ENCODE measurements at places on chromosomes 12 and 14.

- DNase-seq, result no peak
Measured at GRCh38 chr14:39682582-39682981, 250.3 kb upstream of the FBXO33 start.

GRCh38 chr14:40164083-40164482 lies 731.9 kb upstream of the FBXO33 start:
- DNase-seq, result no peak

DNA sequence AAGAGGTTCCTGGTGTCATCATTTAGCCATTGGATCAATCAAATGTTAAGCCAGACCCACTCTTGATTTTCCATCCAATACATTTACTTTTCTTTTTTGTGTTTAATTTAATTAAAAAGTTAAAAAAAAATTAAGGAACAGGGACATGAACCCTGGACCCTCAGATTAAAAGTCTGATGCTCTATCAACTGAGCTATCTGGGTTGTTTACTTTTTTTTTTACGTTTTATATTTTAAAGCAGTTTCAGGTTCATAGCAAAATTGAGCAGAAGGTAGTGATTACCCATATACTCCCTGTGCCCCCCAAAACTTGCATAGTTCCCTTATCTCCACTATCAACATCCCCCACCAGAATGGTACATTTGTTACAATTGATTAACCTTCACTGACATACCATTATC lies 3.0 kb upstream of the ACOT4 start:
- DNase-seq, result no peak

DNA sequence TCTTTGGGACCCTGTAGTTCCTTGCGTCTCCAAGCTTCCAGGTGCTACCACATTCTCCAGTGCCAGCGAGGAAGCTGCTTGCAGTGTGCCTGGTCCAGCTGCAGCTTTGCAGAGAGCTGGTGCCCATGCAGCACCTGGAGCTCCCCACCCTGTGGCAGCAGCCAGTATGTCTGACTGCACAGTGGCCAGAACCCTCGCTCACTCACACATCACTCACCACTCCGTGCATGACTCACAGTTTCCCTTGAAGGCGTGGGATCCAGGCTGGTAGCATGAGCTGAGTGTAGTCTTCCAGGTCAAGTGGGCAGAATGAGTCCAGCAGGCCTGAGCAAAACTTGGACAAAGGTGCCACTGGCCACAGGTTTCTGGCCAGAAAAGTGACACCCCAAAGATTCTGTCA lies 33.6 kb downstream of the SDR9C7 start:
- DNase-seq, result no peak

DNA sequence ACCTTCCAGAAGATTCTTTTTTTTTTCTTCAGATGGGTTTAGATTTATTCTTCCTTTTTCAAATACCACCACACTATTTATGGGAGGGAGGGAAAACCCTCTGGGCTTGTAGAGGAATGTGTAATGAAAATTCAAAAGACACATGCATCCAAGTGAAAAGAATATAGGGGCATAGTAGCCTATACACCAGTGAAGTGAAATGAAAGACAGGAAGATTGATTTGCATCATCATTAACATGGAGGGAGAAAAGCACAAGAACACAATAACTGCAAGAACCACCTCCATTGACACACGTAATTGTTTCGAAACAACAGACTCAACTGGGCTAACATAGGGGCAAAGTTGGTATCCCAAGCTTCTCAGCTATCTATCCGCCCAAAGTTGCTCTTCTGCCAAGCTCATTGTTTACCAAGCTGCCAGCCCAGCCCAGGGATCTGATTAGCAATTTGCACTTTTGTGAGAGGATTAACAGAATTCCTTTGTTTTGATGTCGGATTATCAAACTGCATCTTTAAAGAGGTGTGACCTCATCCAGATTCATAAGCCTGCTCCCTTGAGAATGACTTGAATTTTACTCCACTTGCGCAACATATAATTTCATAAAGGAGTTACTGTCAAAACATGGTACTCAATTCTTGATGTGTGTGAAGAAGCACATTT lies 430.5 kb upstream of the SOX5 start:
- DNase-seq, result no peak

- DNase-seq, result no peak
Measured at GRCh38 chr12:24979329-24979728, 30.4 kb upstream of the BCAT1 start.

DNA sequence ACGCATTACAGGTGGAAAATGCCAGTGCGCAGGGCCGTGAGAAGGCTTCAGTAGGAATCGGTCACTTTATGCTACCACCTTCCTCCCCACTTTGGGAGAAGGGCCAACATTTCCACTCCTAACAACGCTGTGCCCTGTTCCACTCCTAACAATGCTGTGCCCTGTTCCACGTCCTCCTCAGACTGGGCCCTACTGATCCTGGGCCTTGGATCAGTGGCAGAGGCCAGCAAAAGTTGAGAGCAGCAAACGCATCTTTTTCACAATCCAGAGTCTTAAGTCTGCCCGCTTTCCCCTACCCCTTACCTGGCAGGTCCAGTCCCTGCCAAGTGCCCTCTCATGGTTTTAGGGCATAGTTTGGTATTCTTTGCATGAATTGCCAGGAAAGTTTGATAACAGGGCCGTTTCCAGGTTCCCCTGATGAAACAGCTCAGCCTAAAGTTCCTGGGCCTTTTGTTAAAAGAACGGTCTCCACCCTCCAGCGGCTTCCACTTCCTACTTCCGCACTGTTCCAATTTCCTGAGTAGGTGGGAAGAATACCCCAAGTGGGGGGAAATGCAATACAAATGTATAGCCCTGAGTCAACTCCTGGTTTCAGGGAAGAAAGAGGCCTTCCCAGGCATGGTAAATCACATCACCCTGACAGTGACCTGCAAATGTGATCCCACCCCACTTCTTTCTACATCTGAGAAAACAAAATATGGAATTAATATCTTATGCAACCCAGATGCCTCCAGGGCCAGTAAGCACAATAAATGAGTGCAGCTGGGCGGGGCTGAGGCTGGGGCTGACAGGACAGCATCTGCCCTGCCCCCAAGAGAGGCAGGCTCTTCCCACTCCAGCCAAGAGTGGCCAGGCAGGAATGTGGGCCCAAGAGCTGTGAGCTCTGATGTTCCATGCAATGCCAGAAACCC lies 15.0 kb downstream of the KCTD10 start:
- no peak for DNase-seq

- no peak for DNase-seq
Measured at GRCh38 chr14:53491884-53492277, 338.8 kb upstream of the DDHD1 start.

DNA sequence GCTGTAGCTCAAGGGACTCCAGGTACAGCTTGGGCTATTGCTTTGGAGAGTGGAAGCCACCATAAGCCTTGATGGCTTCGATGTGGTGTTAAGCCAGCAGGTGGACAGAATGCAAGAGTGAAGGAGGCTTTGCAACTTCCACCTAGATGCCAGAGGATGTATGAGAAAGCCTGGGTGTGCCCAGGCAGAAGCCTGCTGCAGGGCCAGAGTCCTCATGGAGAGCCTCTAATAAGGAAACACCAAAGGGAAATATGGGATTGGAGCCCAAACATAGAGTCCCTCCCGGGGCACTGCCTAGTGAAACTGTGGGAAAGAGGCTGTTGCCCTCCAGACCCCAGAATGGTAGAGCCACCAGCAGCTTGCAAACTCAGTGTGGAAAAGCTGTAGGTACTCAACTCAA lies 9.8 kb upstream of the DICER1 start:
- DNase-seq, result no peak

DNA sequence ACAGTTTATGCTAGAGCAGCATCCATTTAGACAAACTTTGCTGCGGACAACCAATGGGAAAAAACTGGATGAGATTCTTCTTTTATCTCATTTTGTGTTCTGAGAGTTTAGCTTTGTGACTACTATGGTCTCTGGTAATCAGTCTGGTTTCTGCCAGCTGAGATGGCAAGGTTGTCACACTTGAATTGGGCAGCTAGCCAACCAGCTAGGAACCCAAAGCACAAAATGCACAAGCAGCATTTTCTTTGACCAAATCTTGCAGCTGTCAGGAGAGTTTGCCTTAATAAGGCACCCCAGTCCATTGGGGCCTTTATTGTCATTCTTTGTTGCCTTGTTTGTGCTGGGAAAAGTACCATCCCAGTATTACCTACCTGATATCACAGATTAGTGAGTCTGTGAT lies 34.0 kb upstream of the ETV6 start:
- no peak for DNase-seq

DNA sequence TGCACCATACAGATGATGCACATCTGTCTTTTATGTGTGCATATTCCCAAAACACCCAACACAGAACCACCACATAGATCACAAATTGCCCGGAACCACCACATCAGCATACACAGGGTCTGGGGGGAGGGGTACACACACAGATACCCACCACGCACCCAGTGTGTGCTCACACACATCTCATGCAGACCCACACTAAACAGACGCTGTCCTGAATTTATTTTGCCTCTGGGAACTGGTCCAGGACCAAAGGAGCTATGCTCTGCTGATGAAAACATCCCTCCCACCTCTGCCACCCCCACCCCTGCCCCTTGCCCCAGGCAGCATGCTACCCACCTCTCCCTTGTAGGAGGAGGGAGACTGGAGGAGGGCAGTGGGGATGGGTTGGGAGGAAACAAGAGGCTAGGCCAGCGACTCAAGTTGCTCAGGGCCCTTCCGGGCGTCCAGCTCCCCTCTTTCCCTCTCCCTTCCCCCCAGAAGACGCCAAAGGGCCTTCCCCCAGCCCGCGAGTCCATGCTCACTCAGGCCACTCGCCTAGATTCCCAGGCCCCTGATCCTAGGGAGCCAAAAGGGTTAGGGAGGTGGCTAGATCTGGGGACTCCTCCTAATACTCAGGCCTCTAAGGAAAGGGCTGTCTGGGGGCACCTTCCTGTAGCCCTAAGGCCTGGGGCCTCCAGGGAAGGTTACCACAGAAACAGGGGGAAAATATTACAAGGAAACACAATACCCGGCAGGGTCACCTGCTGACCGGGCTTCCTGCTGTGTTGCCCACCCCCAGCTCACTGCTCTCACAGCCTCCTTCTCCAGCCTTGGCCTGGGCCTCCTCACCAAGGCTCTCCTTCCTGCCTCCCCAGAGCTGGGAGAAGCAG lies 3.1 kb downstream of the HDAC7 start:
- DNase-seq, result no peak

All from central memory CD8-positive, alpha-beta T cell (primary cell).